Smooth muscle cell of the brain vasculature (primary cell): ENCODE measurements at places on chromosomes 7 and 10.
A peak's percentile ranks its signal among the peaks of the same experiment; 100 is the strongest.

- DNase-seq: no peak
These were observed 244.4 kb downstream of the RPS24 start for GRCh38 chr10:78278058-78278404.

GRCh38 chr7:129401228-129401966 is 32.8 kb upstream of the STRIP2 start:
- no peak for DNase-seq

DNA sequence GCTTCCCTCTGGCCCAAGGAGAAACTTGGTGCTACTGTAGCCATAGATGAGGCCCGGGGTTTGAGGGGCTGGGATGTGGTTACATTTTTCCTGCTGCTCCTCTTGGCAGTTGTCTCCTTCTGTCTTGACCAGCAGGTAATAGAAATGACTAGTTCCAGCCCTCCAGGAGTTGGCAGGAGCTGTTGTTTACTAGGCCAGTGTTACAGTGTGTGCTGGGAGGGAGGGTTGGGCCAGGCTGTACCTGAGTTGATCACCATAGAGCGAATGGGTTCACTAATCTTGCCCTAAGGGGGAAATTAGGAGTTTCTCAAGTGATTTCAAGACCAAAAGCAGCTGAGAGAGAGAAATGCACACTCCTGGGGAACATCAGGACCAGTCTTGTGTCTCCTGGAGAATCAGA is 34.9 kb downstream of the PAX2 start:
- no peak for DNase-seq

GRCh38 chr7:51123322-51124019 is 193.1 kb downstream of the COBL start:
- no peak for DNase-seq

DNA sequence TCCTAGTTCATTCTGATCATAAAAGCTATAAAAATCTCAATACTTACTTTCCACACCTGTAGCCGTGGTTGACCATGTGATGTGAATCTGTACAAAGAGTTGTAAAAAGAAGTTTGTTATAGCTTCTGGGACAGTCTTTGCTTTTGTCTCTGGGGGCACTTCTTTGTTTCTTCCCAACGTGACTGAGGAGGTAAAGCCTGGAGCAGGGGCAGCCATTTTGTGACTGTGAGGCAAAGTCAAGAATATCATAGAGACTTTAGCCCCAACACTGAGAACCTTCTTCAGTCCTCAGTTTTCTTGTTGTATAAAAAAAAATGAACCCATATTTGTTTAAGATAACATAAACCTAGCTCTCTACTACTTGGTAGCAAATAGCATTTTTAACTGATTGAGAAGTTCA is 29.4 kb upstream of the LYZL1 start:
- no peak for DNase-seq

DNA sequence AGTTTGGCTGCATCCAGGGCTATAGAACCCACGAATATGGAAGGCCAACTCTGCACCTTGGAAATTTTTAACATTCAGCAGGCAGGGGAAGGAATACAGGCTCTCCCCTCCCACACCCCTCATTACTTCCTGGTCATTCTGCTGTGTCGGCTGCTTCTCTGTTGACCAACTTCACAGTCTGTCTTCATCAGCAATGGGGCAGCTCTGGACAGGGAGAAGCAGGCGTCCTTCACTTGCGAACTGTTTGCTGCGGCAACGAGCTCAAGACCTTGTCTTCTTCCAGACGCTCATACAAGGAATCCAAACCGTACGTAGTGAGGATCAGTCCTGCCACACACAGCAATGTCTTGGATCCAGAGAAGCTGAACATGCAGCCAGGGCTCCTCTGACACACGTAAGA is 192.2 kb downstream of the DIP2C start:
- DNase-seq: no peak

DNA sequence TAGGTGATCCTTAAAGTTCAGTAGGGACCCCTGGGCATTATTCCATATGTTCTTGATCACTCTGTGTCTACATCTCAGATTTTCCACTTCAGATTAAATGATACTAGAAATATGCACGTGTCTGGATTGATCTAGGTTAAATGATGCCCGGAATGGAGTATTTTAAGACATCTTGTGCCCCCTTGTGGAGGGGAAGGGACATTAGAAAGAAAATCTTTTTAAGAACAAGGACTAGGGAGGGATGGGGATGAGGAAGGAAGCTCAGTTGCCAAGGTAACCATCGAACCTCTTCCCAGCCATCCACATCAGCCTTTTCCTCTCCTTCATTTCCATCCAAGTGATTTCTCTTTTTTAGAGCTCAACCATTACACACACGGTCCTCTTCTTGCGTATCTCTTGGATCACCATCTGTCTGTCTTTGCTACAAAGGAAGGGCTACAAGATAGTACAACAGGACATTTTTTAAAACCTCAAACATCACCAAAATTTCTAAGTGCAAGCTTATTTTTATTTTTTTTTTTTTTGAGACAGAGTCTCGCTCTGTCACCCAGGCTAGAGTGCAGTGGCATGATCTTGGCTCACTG is 40.5 kb downstream of the PRSS2 start:
- DNase-seq: peak; percentile 17

DNA sequence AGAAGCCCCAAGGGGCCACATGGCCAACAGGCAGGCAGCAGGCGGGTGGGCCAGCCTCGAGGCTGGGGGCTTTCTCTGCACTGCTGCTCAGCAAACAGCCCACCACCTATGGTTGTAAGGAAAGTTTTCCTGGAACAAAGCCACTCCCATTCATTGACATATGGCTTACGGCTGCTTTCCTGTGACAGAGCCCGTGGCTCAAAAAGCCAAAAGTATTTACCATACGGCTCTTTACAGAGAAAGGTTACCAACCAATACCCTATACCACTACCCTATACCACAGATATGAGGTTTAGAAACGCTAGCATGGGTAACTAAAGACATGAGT is 152.7 kb downstream of the MAD1L1 start:
- DNase-seq: no peak

DNA sequence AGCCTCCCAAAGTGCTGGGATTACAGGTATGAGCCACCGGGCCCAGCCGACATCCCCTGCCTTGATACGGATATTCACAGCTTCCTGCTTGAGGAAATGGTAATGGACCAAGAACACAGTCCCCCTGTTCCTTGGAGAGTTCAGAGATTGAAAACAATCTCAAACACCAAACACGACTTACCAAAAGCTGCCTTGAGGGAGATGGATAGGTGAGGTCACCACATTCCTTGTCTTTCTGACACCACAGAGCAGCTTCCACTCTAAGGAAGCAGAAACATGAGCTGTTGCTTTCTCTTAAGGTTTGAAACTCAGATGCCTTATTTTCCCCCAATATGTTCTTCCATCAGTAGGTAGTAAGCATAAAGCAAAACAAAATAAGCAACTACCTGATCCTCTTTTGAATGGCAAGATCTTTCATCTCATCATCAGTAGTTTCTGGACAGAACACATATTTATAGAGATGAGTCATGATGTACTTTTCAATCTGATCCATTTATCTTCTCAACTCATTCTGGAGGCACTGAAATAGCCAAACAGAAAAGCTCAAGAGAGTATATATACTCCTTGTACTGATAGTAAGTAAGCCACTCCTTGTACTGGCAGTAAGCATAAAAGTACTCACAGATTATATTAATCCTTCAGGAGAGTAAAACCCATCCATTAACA is 199.1 kb upstream of the KCTD7 start:
- DNase-seq: no peak

DNA sequence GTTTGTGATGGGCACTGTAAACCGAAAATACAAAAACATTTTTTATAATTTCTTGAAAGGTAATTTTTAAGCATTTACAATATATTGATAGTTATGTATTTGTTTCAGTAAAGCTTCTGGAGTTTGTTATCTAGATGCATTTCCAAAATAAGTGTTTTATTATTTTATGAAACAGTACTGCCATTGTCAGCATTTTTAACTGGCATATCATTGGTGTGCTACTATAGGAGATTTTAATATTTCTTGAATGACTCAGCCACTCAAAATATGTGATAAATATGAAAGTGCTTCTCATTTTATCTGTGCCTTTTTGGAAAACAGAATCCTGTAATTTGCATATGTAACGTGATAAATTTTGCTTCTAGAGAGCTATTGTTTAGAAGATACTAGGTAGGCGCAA is 97.9 kb downstream of the ANKIB1 start:
- no peak for DNase-seq

DNA sequence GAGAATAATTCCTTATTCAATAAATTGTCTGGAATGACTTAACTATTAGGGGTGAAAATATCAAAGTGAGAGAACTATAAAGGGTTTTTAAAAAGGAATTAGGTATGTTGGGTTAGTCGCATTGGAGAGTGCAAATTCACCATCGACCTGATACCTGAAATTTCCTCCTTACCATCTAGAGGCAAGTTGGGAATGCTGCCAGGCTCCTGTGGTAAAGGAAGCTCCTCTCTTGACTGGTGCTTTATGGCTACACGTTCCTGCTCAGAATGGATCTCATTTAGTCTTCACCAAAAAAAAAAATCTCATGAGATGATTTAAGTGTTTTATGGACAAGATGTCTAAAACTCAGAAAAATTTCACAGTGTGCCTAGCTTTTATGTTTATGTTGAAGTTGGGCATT is 129.8 kb downstream of the EGFR start:
- no peak for DNase-seq

- DNase-seq: peak; percentile 55
These were observed 69.0 kb upstream of the VOPP1 start for GRCh38 chr7:55641273-55641691.

DNA sequence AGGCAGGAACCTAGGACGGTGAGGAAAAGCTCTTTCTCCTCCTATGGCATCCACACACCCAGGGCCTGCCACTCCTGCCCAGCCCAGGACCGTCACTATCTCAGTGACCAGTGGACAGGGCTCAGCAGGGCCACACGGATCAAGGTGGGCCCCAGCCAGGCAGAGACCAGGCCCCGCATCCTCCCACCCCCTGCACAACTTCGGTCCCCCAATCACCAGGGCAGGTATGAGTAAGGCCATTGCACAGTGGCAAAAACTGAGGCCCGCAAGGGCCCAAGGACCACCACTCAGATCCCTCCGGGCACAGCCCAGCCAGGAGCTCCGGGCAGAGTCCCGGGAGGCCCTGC is 30.3 kb downstream of the OAT start:
- no peak for DNase-seq

DNA sequence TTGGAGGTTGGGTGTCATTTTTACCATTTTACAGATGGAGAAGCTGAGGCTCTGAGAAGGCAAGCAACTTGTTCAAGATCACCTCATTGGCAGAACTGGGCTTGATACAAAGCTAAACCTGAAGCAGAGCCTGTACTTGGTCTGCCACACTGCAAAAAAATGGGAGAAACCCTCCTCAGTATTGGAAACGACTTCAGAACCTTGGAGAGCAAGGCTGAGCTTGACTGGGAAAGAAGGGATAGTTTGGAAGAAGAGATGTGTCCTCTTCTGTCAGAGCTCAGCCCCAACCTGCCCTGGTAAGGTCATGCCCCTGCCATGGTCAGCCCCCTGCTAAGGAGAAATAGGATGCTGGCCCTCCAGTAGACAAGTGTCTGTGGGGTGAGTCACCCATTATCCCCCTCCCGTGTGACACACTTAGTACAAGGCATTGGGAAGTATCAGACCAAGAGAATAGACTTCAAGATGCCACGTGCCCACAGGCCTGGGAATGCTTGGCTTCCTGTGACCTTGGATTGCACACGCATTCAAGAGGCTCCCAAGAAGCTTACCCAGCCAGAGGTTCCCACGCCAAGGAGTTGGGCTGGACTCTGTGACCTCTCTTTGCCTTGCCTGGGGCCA is 56.2 kb upstream of the SMNDC1 start:
- no peak for DNase-seq

GRCh38 chr10:5843686-5844344 is 30.6 kb upstream of the GDI2 start:
- no peak for DNase-seq

- no peak for DNase-seq
These were observed 709.0 kb downstream of the GRID1 start for GRCh38 chr10:85657476-85658113.

DNA sequence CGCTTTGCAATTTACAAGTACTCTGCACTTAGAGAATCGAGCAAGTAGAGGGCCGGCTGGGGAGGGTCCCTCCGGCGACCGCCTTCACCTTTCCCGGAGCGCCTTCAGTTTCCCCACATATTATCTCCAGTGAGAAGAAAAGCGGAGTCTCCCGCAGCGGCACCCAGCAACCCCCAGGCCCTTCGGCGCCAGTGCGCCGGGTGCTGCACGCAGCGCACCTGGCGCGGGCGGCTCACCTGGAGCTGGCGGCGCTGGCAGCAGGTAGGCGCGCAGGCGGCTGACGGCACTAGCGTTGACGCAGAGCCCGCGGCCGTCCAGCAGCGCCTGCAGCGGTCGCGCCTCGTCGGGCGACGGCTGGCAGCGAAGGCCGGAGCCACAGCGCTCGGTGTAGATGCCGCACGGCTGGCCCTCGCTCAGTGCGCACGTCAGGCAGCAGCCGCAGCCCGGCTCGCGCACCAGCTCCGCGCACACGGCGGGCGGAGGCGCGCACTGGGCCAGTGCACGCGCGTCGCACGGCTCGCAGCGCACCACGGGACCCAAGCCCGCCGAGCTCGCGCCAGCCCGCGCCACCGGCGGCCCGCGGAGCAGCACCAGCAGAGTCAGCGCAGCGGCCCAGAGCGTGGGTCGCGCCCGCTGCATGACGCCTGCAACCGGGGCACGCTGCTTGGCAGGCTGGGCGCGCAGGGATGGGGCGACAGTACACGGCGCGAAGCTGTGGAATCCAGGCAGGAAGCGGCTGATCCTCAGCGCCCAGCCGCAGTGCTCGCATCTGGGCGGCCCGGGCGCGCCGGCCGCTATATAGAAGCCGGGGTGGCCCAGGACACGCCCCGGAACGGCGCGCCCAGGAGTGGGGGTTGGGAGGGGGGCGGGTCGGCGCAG is at the start of gene IGFBP3:
IGFBP3 (minus strand) TSS at position 771 of the 879 bp plus-strand sequence; CDS start at position 639, 132 bp downstream.
- no peak for DNase-seq

GRCh38 chr10:2212244-2212834 is 475.0 kb upstream of the ADARB2 start:
- no peak for DNase-seq

DNA sequence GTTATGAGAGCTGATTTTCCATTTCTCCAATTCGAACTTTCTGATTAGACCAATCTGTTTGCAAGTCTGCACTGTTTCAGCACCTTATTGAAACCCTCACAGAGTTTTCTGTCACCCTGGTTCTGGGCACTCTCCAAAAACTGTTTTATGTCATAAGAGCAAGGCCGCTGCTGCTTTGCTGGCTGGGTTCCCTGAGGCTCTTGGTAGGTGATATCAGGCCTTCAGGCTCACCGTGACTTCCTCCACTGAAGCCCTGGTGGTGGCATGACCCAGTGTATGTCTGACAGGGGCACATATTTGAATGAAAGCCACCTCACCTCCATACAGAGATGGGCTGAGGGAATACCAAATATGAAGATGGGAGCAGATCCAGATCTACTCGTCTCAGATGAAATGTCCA is 8.3 kb downstream of the RABGEF1 start:
- DNase-seq: no peak

- DNase-seq: no peak
These were observed 14.9 kb downstream of the DUSP5 start for GRCh38 chr10:110512461-110513187.

- DNase-seq: no peak
These were observed 10.3 kb upstream of the PVRIG start for GRCh38 chr7:100209493-100209892.

- no peak for DNase-seq
These were observed 7.0 kb downstream of the FAM53B start for GRCh38 chr10:124737221-124737620.

- no peak for DNase-seq
These were observed 451.7 kb upstream of the TEX47 start for GRCh38 chr7:89247207-89247606.

GRCh38 chr7:105325216-105325904 is 63.4 kb downstream of the SRPK2 start:
- no peak for DNase-seq
